ENCODE measurements at places on chromosomes 4 and X. TPM values are rescaled to one million over a fixed set of nuclear protein-coding genes. Genes with fewer than 3 reads are reported as not detected.

CFAP99 gene
- not detected for total RNA-seq

- DNase-seq, result no peak
These were observed 52.6 kb downstream of the RPS3A start for GRCh38 chr4:151152028-151152427.

GAK gene
- total RNA-seq, result 77.1 TPM

HSFX1 gene
- 0.53 TPM for total RNA-seq

IL9R gene
- 0.13 TPM for total RNA-seq

NALF2 gene
- total RNA-seq, result 0.79 TPM

GRCh38 chr4:20248155-20248558 lies 3.5 kb upstream of the SLIT2 start:
- peak; percentile 57 for DNase-seq

DNA sequence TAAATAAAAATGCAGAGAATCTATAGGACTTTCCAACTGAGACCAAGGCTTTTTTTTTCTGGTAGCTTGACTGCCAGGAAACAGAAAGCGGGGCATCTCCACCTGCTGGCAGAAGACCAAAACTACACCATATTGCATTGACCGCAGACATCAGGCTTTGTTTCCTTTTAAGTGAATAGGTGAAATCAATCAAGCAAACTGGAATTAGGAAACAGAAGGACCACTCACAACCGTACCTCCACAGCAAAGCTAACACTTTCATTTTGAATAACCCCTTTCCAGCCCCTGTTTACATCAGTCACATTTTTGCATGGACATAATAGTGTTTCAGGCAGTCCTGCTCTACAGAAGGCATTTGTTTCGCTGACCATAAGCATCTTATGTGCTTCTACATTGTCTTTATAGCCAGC lies 218.2 kb downstream of the IDS start:
- peak; percentile 30 for DNase-seq

Data from bronchial epithelial cell (primary cell).